ENCODE measurements at places on chromosomes 3 and 15. TPM values are rescaled to one million over a fixed set of nuclear protein-coding genes. Genes with fewer than 3 reads are reported as not detected.

MYZAP gene
- 0.41 TPM for polyA plus RNA-seq

GRCh38 chr15:33242165-33242564 lies 47.7 kb upstream of the FMN1 start:
- DNase-seq = no peak
- no peak overlapping the region for H3K4me3 ChIP-seq
- H3K4me1 ChIP-seq = no peaks in the 10 kb centered on the region
- peak overlapping the region; percentile 31 for H3K27ac ChIP-seq
- H3K27me3 ChIP-seq = no peaks in the 10 kb centered on the region

- no peak overlapping the region for H3K27ac ChIP-seq
- H3K4me3 ChIP-seq = no peak overlapping the region
- DNase-seq = no peak
- H3K27me3 ChIP-seq = no peaks in the 10 kb centered on the region
- no peaks in the 10 kb centered on the region for H3K36me3 ChIP-seq
Measured at GRCh38 chr3:114929971-114930732, 216.9 kb downstream of the ZBTB20 start.

MESP2 gene
- polyA plus RNA-seq = 1.6 TPM

DNA sequence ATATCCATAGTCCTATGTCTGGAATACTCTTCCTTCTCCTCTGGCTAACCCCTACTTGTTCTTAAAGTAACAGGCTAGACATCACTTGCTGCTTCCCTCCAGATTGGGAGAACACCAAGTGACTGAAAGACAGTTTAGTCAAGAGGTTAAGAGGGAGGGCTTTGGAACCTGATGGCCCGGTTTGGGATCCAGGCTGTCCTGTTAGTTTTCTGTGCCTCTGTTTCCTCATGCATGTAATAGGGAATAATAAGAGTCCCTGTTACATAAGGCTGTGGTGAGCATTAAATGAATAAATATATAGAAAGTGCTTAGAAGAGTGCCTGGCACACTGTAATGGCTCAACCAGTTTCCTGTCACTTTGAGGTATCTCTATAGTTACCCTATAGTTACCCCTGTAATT lies 66.3 kb downstream of the TAMM41 start:
- H3K4me1 ChIP-seq = no peaks in the 10 kb centered on the region
- no peak overlapping the region for H3K27ac ChIP-seq
- H3K27me3 ChIP-seq = no peaks in the 10 kb centered on the region
- no peak overlapping the region for H3K4me3 ChIP-seq
- no peak for DNase-seq

GOLGA6L10 gene
- 0.91 TPM for polyA plus RNA-seq
